Stimulated activated CD4-positive, alpha-beta T cell treated with anti-CD3 and anti-CD28 coated beads, Interleukin-1b, Interleukin-23, amount 100 ng/mL, for 1 hour (primary cell): ENCODE measurements at places on chromosomes 6 and 20.

DNA sequence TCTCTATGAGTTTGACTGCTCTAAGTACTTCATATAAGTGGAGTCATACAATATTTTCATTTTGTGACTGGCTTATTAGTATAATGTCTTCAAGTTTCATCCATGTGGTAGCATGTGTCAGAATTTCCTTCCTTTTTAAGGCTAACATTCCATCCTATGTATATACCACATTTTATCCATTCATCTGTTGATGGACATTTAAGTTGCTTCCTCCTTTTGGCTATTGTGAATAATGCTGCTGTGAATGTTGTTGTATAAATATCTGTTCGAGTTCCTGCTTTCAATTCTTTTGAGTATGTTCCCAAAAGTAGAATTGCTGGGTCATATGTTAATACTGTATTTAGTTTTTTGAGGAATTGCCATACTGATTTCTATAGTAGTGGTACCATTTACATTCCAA, 79.5 kb downstream of the PTPRA start:
- no peak for DNase-seq

GRCh38 chr20:34163307-34163706, 51.3 kb upstream of the EIF2S2 start:
- no peak for DNase-seq

GRCh38 chr6:157635388-157636244, 187.4 kb upstream of the SNX9 start:
- no peak for DNase-seq

DNA sequence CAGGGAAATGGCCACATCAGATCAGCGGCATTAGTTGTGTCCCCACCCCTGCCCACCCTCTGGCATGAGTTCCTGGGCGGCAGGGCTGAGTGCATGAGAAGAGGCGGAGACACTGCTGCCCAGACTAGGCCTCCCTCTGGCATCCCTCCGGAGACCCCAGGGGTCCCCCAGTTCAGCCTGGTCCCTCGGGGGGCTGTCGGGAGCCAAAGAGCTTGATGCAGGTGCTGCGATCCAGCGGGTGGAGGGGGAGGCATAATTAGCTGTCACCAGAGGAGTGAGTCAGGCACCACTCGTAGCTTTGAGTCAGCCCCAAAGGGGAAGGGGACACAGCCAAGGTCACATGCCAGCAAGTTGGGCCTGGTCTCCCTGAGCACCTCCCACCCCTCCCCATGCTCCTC, 34.5 kb downstream of the DLGAP4 start:
- DNase-seq: no peak

GRCh38 chr20:51420805-51421204, 121.7 kb downstream of the NFATC2 start:
- no peak for DNase-seq

- DNase-seq: no peak
Observed at GRCh38 chr6:136751522-136751956, 40.7 kb downstream of the MAP3K5 start.

GRCh38 chr6:107383705-107384104, 75.7 kb downstream of the PDSS2 start:
- no peak for DNase-seq

DNA sequence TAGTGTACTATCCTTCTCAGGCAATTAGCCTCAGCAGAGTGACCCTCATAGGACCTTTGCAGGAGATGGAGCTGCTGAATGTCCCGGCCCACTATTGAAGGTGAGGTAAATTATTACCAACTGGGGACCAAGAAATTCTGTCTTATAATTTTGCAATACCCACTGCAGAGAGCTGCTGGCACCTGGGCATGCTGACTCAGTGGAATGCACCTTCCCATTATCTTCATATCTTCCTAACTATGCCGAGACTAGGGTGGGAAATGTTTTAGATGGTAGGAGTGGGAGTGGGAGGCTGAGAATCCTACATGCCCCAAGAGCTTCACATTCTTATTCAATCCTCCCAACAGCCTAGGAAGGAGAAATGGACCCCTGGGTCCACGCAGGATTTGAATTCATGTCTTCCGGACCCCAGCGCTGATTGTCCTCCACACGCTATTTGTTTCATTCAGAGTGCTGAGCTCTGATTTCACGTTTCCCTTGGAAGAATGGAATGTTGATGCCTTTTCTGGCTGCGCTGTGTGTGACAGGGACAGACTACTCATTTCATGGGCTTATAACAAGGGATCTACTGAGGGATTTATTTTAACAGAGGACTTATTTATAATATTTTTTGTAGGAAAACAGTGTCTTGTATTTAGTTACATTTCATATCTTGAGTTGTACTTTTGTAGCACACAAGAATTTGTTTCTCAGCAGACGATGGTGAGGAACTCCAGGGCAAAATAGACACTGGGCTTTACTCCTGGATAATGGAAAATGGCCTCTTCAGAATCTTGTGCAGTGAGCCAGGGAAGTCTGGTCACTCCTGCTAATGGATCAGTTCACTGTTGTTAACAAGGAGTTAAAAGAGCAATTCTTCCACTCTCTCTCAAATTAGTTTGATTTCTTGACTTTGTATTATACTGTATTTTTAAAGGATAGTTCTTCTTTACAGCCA, 66.4 kb downstream of the FYN start:
- DNase-seq: no peak

- DNase-seq: no peak
Observed at GRCh38 chr6:88810701-88811100, 152.7 kb downstream of the RNGTT start.

DNA sequence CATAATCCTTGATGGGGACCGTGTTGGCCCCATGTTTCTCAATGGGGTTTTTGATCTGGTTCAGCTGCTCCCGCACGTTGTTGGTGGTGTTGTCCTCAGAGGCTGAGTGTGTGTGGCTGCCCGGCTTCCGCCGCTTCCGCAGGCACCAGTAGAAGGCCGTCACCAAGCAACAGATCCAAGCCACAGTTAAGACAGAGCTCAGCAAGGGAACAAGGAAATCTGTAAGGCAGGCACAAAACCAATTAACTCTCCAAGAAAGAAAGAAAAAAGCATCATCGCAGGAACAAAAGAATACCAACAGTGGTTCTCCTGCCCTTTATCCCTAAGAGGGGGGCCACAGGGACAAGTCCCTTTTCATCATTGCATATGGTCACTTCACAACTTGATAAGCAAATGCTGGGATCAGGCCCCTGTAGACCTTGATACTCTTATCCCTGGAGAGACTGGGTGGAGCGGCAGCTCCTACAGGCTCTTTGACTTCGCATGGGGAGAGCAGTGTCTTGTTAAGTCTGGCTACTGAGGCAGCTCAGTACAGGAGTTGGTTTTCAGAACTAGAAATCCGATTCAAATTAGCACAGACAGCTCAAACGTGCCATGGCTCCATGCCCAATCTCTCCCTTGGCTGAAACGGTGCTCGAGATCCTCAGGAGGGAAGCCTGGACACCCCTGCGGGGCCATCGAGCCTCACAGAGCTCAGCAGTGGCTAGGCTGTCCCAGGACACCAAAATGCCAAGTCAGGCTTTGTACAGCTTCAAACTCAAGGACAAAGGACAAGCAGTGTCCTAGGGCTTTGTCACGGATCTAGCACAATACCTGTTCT, 33.9 kb downstream of the JAG1 start:
- no peak for DNase-seq

- DNase-seq: no peak
Observed at GRCh38 chr6:399785-400534, 8.4 kb downstream of the IRF4 start.

DNA sequence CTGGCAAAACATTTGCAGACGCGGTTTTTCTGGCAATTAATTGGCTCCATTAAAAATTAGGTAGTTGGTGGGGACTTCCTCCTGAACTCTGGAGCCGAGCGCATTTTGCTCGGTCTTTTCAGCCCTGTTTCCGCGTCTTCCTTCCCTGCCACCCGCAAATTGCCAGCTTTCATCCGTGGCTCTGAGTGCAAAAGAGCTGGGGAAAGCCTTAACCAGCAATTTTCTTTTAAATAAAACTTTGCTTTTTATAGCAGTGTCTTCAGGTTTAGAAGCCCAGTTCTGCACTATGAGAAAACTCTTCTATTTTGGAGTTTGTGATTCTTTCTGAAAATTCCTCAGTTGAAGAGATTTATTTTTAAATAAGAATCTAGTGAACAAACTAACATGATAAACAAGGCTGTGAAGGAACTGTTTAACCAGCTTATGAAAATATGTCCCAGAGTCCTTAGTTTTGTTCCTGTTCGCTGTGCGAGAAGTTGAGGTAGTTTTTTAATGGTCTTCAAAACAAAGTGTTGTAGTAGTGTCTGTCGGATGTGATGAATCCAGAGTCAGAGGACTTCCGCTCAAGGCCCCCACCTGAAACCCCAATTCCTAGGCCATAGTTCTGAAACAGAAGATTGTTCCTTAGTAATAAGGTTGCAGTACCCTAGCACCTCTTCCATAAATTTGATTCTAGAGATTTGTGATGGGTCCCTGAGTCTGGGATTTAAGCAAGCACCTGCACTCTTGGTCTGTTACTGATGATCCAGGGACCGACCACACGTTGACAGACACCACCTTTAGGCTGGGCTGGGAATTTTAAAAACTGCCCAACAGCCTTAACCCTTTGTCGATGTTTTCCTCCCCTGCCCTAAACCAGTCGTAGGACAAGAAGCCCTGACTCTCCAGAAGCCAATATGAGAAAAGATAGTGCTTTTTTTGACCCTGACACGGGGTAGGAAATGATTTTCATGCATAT, 950 bp downstream of the KCTD20 start:
- DNase-seq: no peak

- DNase-seq: no peak
Observed at GRCh38 chr20:43936805-43937204, 22.2 kb downstream of the TOX2 start.

- DNase-seq: no peak
Observed at GRCh38 chr6:139759086-139759485, 384.6 kb upstream of the CITED2 start.

DNA sequence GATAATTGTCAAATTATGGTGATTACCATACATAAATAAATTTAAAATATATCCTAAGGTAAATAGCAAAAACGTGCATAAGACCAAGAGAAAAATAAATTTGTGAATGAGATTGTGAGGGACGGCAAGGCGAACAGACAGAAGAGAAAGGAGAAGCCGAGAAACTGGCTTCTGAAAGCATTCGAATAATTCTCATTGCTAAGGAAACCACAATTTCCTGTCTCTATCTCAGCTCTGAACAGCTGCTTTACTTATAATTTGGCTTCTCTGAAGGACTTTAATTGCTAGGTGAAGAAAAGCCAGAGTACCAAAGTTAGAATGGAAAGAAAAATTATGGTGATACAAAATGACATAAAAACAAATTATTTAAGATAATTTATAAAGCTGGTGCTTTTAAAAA, 79.0 kb upstream of the RGS17 start:
- DNase-seq: no peak

DNA sequence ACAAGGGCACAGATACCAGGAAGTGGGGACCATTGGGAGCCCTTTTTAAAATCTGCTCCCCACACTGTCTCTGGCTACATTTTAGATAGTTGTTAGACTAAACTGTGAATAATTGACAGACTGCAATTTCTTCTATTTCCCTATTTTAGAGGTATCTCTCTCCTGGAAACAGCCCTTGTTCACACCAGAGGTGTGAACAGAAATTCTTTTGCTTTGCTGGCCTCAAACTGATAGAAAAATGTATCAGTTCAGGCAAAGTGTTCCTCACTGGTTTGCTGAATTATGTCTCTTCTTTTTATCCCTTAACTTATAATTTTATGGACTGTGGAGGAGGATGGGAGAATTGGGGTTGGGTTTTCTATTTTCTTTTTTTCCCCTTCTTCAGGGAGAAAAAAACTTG, 513.2 kb upstream of the SULF2 start:
- DNase-seq: no peak

DNA sequence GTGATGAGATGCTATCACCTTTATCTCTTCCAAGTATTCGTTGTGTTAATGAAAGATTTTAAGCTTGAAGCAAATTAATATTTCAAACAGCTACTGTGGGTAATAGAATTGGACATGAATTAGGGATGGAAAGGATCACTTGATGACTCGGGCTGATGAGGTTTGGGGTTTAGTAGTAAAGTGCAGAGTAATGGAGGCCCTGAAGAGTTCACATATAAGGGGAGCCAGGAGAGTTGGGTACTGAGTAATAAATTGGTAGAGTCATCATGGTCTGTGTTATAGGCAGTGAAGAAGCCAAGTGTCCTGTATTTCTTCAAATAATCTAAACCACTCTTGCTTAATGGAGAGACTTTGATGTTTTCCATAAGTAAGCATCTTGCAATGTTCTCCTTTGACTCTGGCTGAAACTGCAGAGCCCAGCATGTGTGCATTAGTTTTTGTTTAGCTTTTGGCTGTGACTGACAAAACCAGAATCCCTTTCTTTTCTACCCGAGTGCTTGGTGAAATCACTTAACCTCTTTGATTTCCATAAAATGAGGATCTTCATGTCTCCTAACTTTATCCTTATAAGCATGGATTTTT, 57.6 kb downstream of the L3MBTL3 start:
- no peak for DNase-seq
